Gastrocnemius medialis (tissue), 4 donors: ENCODE measurements at places on chromosomes 1 and 21. TPM values are rescaled to one million over a fixed set of nuclear protein-coding genes. Genes with fewer than 3 reads are reported as not detected.

LMX1A gene
- total RNA-seq: not detected

RASAL2 gene
- total RNA-seq: 8.2 TPM

LRRC8C gene
- total RNA-seq: 4.1 TPM

SIPA1L2 gene
- 3.1 TPM for total RNA-seq

DNA sequence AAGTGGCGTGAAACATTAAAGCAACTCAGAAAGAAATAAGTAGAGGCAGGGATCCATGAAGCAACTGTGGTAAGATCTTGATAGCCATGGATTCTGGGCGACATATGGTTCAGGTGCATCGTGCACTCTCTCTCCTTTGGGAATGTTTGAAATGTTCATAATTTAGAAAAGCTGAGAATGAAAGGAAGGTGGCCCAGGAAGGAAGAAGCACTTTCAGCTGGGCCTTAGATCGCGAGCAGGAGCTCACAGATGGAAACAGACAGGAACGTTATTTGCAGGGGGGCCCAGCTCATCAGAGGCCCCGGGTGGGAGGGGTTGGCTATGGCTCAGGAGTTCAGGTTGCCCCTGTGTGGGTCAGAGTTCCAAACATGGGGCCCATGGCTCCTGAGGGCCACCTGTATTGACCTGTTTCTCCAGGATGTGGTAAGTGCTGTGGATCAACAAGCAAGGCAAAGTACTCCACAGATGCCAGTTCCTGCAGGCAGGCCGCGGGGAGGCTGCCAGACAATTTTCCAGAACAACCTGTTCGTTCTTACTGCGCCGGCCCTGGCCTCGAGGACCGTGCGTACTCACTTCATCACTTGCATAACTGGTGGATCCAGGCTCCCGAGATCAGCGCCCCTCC is 253.2 kb downstream of the TOMM20 start:
- DNase-seq: peak; percentile 90

DNA sequence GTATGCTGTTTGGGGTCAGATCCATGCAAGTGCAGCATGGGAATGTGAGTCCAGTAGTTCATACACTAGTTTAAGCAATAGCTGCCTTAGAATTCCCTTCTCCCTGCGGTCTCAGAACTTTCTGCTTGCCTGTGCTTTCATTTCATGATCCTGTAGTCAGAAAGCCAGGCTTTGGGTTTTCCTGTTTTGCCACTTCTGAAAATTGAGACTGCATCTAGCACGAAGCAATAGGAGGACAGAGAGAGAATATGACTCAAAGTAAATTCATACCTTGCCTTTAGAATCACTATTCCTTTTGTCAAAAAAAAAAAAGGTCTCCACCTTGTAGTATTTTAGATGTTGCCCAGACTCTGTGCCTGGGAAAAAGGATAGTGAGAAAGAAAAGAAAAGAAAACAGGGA is 161.2 kb upstream of the SNX7 start:
- DNase-seq: no peak

DNA sequence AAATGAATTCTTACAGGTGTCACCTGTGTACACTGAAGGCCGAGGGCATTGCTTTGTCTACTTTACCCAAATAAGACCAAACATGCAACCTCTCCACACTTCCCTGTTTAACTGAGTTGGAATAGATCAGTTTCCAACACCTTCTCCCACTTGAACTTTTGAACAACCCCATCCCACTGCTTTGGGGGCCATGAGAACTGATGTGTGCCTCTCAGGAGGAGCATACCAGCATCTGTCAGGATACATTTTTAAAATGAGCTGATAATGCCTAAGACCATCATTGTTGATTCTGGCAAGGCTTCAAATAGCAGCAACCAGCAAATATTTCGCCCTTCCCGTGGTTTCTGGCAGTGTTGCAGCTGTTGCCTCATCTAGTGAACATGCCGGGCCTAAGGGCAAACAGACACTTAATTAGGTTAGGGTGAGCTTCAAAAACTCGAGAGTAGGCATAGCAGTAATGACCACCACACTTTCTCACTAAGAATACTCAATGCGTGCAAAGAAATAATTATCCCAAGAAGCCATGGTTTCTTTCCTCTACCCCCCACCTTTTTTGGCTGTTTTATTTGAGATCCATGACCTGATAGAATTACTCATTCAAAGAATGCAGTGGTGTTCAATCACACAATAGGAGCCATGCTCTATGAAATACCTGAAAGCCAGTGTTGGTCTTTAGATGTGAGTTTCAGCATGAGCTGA is 63.7 kb downstream of the MAP10 start:
- DNase-seq: no peak

DNA sequence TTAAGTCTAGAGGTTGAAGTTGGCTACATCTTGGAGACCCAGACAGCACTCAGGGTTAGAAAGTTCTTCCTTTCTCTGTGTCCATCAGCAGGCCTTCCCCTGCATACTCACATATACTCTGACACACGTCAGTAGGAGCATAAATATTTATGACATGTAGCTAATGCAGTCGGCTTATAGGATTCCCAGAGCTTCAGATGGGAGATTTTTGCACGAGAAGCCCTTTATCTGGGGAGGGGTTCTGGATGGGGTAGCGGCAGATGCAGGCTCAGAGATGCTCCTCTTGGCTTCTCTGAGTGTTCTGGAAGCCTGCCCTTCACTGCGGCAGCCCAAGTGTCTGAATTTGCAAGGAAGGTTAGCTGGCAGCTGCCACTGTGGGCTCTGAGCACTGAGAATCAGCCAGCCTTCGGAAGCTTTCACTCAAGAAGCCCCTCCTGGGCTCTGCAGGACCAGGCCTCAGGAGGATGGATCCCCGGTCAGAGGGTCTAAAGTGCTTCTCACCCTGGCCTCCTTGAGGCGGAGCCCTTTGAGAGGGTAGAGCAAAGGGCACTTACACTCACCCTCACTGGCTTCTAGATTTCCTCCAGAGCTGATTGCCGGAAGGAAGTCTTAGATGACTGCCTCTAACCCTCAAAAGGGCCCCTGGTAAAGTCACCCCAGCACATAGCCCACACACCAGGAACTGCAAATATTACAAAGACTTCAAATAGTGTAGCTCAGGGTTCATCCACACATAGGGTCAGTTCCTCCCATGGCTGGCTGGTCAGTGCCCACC is 68.1 kb upstream of the NFASC start:
- DNase-seq: no peak

DNA sequence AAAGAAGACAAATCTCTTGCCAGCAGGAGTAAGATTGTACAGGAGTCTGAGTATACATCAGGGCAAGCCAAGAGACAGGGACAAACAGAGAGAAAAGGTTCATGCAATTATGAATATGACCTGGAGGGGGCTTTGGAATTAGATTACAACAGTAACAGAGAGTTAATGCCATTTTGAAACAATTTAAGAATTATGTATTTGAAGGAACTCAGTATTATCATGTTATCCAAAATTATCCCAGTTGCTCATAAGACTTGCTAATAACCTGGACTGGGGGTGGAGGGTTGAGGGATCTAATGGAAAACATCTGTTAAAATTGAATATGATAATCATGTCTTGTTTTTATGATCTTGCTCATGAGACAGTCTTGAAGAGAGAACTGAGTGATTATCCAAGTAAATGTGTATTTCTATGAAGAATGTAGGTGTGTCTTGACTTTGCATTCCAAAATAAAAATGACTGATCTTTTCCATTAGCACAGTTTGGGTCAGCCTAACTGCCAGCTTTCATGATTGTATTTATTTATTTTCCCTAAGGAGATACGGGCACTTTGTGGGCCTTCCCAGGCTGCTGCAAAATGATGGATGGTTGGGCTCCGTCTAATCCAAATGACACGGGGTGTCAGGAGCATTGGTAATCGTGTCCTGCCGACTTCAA is 117.7 kb downstream of the ERG start:
- DNase-seq: no peak

DNA sequence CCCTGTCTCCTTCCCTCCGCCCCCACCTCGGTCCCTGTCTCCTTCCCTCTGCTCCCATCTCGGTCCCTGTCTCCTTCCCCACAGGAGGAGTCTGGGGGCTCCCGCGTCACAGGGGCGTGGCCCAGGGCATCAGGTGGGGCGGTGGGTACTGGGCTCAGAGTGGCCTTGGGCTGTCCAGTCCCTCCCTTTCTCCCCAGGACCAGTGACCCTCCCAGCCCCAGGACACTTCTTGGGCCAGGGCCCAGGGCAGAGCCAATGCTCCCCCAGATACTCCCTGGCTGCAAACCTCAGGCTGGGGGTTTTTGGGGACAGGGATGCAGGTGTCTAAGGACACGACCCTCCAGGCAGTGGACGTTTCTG is 6.8 kb upstream of the RNF223 start:
- peak; percentile 9 for DNase-seq

DNA sequence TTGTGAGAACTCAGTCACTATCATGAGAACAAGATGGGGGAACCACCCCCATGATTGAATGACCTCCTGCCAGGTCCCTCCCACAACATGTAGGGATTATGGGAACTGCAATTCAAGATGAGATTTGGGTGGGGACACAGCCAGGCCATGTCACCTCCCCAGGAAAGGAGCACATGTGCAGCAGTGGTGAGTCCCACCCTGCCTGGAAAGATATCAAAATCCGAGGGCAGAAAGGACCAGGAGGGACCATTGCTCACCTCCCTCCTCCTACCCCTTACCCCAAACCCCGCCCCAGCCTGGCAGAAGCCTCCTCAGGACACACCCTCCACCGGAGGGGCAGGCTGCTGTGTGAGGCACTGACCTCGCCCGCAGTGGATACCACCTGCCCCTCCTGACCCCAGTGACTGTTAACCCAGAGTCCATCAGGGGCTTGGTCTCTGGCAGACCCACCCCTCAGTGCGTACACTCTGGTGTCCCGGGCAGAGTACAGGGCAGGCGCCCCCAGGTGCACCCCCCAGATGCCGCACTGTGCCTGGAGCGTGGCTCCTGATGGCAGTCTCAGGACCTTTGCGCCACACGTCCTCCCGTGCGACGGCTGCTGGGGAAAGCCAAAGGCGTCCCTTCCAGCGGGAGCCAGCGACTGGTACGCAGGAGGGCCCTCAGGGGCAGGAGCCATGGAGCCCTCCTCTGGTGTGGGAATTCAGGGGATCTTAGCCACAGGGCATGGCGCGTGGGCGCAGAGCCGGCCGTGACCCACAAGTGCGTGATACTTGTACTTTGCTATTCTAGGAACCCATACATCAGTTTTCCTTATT is 20.9 kb downstream of the PDXK start:
- DNase-seq: no peak

DNA sequence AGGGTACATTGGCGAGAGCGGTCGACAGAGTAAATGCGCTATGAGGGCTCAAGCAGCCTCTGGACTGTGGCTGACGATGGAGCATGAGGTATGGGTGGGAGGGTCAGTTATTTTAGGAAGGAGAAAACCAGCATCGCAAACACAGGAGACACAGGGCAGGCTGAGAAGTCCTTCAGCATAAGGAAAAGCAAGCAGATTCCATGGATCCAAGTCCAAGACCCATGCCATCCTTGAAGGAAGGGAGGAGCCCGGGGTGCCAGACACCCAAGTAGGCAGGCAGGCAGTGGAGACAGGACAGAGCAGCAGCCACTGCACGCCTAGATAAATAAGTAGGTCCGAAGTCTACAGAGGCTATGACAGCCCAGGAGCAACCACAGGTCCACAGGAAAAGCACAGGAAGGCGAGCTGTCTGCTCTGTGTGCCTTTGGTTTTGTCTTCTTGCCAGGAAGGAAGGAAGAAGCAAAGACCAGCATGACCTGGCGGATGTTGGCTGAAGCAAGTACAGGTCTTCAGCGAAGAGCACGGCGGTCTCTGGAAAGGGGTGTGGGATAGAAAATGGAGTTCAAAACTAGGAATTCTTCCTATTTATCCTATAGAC is 76.4 kb upstream of the SLC45A1 start:
- no peak for DNase-seq

GRCh38 chr1:7389201-7389905 is 381.7 kb upstream of the VAMP3 start:
- no peak for DNase-seq

DNA sequence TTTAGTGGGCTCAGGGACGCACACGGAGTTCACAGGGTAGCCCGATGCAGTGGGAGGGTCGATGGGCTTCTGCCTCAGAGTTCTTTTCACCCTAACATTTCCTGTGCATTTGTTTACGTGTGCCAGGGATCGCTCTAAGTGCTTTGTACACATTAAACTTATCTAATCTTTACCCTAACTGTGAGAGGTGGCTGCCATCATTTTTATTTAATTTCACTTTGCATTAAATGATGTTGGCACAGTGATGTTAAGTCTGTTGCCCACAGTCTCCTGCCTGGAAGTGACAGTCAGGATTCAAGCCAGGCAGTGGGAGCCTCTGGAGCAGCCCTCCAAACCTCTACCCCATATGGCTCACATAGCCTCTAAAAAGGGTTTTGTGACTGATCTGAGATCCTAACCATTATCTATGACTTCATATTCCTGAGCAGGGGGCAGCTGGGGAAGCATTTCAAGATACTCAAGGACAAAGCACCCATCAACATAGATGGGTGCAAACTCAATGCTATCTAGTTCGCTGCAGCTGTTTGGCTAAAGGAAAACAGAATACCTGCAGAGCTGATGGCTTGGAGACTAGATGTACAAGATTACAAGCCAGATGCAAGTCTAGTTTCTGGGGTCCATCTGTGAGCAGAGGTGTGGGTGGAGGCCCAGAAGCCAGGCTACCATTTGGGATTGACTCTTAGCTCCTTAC is 303.8 kb downstream of the DISC1 start:
- DNase-seq: no peak
